ENCODE measurements at places on chromosomes 5 and 9.

GRCh38 chr5:43837996-43838395 is 235.0 kb downstream of the NNT start:
- no peak for DNase-seq

- DNase-seq: peak; percentile 55
Measured at GRCh38 chr5:32646061-32646969, 61.0 kb downstream of the SUB1 start.

- no peak for DNase-seq
Measured at GRCh38 chr5:113359419-113359818, 75.4 kb downstream of the TSSK1B start.

DNA sequence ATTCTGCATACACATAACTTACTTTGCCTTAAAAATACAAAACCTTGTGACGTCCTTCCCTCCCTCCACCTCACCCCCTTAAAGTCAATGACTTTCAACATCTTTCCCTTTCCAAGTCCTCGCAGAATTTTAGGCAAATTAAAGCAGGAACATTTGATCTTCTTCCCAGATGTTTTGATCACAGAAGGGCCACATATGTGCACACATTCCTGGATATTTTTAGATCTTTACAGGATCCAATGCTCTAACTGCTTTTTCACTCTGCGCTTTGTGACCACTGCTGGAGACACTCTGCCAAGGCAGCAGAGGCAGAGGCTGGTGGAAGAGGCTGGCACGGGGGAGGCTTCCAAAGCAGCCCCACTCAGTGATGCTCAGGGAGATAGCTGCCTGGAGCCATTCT is 130.7 kb downstream of the SEC61B start:
- peak; percentile 74 for DNase-seq

- DNase-seq: no peak
Measured at GRCh38 chr9:117098331-117098730, 316.5 kb downstream of the ASTN2 start.

Measured in skin of body (tissue), 3 donors.